Spinal cord (tissue), 10 donors: ENCODE measurements at places on chromosomes 6 and 20. TPM values are rescaled to one million over a fixed set of nuclear protein-coding genes. Genes with fewer than 3 reads are reported as not detected.
A peak's percentile ranks its signal among the peaks of the same experiment; 100 is the strongest.

DNA sequence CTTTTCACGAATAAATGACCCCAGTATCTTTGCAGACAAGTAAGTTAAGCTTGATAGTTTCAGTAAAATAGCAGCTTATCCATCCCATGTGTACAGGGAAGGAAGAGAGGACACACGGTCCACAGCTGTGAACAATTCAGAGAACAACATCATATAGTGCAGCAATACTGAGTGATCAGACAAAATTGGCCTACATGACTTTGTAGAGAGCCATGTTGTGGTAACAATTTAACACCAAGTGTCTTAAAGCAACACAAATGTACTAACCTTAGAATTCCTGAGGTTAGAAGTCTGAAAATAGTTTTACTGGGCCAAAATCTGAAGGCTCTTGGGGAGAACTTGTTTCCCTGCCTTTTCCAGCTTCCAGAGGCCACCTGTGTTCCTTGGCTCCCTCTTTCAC lies 12.5 kb downstream of the FAM184A start:
- no peak for DNase-seq

GRCh38 chr20:16917636-16918035 lies 169.5 kb downstream of the OTOR start:
- DNase-seq = no peak

DNA sequence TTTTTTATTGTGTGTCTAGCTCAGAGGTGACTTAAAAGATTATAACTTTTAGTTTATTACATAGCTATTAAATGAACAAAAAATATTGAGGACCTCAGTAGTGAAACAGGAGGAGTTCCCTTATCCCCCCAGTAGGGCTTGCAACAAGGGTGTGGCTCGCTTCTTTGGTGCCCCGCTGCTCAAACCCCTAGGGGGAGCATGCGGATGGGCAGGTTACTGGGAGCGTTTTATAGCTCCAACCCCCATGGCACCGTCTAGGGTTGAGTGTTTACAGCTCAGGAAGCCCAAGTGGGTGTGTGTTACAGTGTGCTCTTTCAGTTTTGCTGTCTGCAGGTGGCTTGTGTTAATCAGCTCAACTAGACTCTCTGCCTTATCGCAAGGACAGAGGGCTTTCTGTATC lies 1513.7 kb downstream of the GRIK2 start:
- DNase-seq = no peak

EEF1A2 gene
- total RNA-seq = 79.9 TPM

DNA sequence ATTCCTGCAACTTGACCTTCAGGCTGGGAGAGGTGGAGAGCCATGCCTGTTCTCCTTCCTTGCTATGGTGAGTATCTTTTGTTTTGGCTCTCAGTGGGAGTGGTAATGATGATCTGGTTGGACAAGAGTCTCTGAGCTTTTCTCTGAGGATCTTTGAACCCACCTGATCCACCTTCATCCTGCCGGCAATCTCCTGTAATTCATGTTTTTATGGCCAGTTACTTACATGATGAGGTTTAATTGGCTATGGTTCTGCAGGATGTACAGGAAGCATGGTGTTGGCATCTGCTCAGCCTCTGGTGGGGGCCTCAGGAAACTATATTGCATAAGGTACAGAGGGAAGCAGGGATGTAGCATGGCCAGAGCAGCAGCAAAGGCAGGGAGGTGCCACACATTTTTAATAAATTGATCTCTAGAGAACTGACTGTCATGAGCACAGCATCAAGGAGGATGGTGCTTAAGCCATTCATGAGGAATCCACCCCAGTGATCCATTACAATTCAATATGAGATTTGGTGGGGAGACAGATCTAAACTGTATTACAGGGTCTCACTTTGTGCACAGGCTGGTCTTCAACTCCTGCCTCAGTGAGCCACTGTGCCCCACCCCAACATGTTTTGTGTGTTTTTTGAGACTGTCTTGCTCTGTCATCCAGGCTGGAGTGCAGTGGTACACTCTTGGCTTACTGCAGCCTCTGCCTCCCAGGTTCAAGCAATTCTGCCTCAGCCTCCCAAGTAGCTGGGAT lies 10.0 kb downstream of the HSPA1B start:
- DNase-seq = no peak

IDH3B gene
- total RNA-seq = 78.7 TPM

- DNase-seq = no peak
Measured at GRCh38 chr20:16064989-16065707, 508.1 kb downstream of the KIF16B start.

DNA sequence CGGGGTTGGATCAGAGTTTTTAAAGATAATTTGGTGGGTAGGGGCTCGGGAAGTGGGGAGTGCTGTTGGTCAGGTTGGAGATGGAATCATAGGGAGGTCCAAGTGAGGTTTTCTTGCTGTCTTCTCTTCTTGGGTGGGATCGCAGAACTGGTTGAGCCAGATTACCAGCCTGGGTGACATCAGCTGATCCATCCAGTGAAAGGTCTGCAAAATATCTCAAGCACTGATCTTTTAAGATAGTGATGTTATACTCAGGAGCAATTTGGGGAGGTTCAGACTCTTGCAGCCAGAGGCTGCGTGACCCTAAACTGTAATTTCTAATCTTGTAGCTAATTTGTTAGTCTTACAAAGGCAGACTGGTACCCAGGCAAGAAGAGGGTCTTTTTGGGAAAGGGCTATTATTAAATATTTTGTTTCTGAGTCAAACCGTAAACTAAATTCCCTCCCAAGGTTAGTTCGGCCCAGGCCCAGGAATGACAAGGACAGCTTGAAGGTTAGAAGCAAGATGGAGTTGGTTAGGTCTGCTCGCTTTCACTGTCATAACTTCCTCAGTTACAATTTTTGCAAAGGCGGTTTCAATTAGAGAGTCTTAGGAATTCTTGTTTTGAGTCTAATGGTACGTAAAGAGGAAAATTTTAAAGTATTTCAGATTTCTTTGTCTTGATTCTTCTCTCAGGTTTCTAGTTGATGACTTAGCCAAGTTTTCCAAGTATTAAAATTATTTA lies 53.1 kb downstream of the SCAF8 start:
- no peak for DNase-seq

DNA sequence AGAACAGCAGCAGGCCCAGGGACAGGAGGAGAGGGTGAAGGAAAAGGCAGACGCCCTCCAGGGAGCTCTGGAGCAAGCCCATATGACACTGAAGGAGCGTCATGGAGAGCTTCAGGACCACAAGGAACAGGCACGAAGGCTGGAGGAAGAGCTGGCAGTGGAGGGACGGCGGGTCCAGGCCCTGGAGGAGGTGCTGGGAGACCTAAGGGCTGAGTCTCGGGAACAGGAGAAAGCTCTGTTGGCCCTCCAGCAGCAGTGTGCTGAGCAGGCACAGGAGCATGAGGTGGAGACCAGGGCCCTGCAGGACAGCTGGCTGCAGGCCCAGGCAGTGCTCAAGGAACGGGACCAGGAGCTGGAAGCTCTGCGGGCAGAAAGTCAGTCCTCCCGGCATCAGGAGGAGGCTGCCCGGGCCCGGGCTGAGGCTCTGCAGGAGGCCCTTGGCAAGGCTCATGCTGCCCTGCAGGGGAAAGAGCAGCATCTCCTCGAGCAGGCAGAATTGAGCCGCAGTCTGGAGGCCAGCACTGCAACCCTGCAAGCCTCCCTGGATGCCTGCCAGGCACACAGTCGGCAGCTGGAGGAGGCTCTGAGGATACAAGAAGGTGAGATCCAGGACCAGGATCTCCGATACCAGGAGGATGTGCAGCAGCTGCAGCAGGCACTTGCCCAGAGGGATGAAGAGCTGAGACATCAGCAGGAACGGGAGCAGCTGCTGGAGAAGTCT lies 25.5 kb downstream of the C20orf173 start:
- peak; percentile 49 for DNase-seq

GRCh38 chr6:46014511-46015118 lies 1.0 kb downstream of the CLIC5 start:
- no peak for DNase-seq

VSX1 gene
- total RNA-seq = 0.59 TPM
